Calu3 (cell line): ENCODE measurements at places on chromosomes 12 and 14. TPM values are rescaled to one million over a fixed set of nuclear protein-coding genes. Genes with fewer than 3 reads are reported as not detected.

Gene KRT6C
- total RNA-seq = not detected in 2 replicates

DNA sequence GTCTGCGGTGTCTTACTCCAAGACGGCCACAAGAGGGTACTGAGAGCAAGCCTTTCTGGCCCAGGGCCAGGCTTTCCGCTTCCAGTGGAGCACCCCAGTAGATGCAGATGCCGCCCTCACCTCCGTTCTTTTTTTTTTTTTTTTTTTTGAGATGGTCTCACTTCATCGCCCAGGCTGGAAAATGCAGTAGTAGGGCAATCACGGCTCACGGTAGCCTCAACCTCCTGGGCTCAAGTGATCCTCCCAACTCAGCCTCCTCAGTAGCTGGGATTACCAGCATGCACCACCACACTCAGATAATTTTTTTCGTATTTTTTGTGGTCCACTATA lies 5.6 kb upstream of the LBHD2 start:
- H3K27ac ChIP-seq = no peak overlapping the region
- H3K27me3 ChIP-seq = no peaks in the 10 kb centered on the region
- DNase-seq = peak; percentile 81
- H3K4me1 ChIP-seq = peaks cover 9% of the 10 kb centered on the region

DNA sequence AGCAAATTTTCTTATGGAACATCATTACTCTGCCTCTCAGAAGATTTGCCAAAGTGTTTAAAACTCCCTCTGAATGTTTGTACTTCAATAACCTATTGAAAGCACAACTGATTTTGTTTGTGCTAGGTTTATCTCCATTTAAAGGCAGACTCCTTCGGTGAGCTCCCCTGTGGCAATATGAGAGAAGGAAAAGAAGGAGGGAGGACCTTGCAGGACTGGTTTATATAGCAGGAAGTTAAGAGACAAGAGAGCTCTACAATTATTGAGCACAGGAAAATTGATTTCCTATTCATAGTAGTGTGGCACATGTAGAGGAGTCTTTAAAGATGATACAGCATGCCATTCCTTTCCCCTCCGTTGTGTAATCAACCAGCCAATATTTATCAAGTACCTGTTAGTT lies 75.5 kb downstream of the PDE3A start:
- peak; percentile 15 for DNase-seq
- H3K4me3 ChIP-seq = no peak overlapping the region
- peaks cover 10% of the 10 kb centered on the region for H3K4me1 ChIP-seq
- H3K36me3 ChIP-seq = no peaks in the 10 kb centered on the region
- no peaks in the 10 kb centered on the region for H3K27me3 ChIP-seq

Gene ABHD12B
- not detected in 2 replicates for total RNA-seq

- H3K4me1 ChIP-seq = no peaks in the 10 kb centered on the region
- peaks cover 89% of the 10 kb centered on the region for H3K27me3 ChIP-seq
- no peaks in the 10 kb centered on the region for H3K36me3 ChIP-seq
- no peak overlapping the region for H3K4me3 ChIP-seq
Observed at GRCh38 chr14:92309968-92310530, 12.9 kb upstream of the SLC24A4 start.

Gene SERPINA10
- not detected in 2 replicates for total RNA-seq

DNA sequence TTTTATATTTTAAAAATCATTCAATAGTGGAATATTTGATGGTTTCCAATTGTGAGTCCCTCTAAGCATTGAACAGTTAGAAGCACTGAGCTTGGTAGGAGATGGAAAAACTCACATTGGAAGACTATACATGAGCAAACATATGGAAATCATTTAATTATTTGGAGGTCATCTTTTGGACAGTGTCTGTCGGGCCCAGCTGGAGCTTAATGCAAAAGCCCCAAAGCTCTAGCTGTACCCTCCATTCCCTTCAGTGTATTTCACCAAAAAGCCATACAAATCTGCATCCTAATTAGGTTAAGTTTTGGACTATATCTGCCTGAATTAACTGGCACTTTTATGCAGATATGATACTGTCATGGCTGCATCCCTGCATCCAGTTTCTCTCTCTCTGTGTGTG lies 365.7 kb downstream of the FLRT2 start:
- H3K27me3 ChIP-seq = no peaks in the 10 kb centered on the region
- no peaks in the 10 kb centered on the region for H3K4me1 ChIP-seq
- DNase-seq = no peak
- H3K36me3 ChIP-seq = no peaks in the 10 kb centered on the region
- no peak overlapping the region for H3K27ac ChIP-seq

GRCh38 chr14:99667045-99667444 lies 17.1 kb upstream of the CYP46A1 start:
- no peak overlapping the region for H3K27ac ChIP-seq
- H3K36me3 ChIP-seq = no peaks in the 10 kb centered on the region
- H3K4me3 ChIP-seq = no peak overlapping the region
- no peaks in the 10 kb centered on the region for H3K4me1 ChIP-seq
- DNase-seq = no peak
- H3K27me3 ChIP-seq = peaks cover 56% of the 10 kb centered on the region

- peaks cover 27% of the 10 kb centered on the region for H3K4me1 ChIP-seq
- no peaks in the 10 kb centered on the region for H3K27me3 ChIP-seq
- no peaks in the 10 kb centered on the region for H3K36me3 ChIP-seq
- no peak overlapping the region for H3K4me3 ChIP-seq
Observed at GRCh38 chr14:70700955-70701585, 59.4 kb downstream of the TTC9 start.

Gene SSPN
- 7.0 and 8.9 TPM in 2 replicates for total RNA-seq

DNA sequence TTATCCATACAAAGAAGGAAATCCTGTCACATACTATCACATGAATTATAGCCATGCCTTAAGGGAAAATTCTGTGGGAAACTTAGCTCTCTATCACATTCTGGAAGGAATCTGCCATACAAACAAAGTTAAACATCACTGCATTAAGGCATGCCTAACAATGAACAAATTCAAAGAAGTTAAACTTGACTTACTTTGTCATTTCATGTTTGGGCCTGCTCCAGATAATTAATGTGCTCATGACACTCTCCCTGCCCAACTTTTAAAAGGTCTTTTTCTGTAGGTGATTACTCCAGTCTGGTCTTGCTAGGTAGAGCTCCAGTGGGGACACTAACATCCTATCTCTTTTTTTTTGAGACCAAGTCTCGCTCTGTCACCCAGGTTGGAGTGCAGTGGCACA lies 230.5 kb downstream of the AEBP2 start:
- no peak overlapping the region for H3K4me3 ChIP-seq
- no peak for DNase-seq
- no peaks in the 10 kb centered on the region for H3K27me3 ChIP-seq
- no peaks in the 10 kb centered on the region for H3K36me3 ChIP-seq
- H3K4me1 ChIP-seq = no peaks in the 10 kb centered on the region

Gene HOTAIR
- not detected in 2 replicates for total RNA-seq

Gene ZDHHC22
- not detected in 2 replicates for total RNA-seq
